HFF-Myc (cell line): ENCODE measurements at places on chromosomes 4 and X.

DNA sequence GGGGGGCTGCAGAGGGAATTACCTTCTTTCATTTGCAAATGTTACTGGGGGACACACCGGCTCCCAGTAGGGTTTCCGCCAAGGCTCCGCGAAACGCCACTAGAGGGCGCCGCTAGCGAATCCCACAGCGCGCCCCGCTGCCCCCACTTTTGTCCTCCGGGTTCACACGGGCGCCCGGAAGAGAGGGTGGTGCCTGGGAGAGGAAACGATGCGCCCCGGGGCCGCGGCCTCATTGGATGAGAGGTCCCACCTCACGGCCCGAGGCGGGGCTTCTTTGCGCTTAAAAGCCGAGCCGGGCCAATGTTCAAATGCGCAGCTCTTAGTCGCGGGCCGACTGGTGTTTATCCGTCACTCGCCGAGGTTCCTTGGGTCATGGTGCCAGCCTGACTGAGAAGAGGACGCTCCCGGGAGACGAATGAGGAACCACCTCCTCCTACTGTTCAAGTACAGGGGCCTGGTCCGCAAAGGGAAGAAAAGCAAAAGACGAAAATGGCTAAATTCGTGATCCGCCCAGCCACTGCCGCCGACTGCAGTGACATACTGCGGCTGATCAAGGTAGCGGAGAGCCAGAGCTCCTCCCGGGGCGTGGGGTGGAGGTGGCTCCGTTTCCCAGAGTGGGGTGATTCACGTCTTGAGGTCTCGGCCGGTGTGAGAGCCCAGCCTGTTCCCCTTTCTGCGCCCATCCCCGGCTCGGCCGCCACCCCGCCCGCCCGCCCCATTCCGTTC, at the start of gene SAT1:
TSS of gene SAT1 (plus strand) at position 311 of the 726 bp plus-strand sequence. CDS start at position 490, 179 bp downstream.
- peak; percentile 60 for DNase-seq

DNA sequence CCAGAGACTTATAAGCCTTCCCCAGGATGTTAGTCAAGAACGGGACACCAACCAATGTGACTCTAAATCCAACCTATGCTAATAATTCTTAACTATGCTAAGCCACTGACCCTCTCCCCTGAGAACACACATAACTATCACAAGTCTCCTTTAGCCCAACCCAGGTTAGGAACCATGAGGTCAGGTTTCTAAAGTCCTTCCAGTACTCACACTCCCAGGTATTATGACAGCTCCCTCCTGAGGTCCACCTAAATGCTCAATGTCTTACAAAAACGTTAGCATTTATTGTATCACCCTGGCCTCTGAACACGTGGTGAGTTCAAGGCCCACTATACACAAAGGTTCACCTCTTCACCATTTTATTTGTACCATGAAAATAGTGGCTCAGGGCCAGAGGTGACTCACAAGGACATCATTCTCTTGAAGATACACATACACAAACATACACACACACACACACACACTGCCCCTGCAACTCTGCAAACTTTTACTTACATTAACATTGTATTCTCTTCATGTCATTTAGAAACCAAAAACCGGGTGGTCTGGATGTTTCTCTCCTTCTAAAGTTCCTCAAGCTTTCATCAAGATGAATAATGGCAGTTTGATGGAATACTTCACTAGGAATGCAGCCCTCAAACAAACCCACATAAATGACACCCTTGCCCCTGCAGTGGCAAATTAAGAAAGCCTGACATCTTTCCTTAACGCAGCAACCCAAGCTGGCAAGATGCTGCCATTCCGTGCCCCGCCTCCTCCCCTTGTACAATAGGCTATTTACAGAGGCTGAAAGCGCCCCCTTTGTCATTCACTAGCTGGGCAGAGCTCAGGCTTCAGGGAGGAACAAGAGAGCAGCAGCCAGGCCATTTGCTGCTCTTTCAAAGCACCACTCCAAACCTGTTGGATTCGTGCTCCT, 17.7 kb downstream of the ACSL1 start:
- DNase-seq: peak; percentile 31

- no peak for DNase-seq
These were observed 5.2 kb upstream of the TCEANC start for GRCh38 chrX:13647709-13648212.

DNA sequence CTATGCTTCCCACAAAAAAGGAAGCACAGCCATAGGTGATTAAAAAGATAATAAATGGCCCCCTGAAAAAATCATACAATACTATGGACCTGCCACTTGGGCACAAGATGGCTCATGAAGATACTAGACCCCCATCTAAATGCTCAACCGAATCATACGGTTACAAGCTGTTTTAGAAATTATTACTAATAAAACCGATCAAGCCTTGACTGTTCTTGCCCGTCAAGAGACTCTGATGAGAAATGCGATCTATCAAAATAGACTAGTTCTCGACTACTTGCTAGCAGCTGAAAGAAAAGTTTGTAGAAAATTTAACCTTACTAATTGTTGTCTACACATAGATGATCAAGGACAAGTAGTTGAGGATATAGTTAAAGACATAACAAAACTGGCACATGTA, 40.1 kb upstream of the UGT2B7 start:
- no peak for DNase-seq

DNA sequence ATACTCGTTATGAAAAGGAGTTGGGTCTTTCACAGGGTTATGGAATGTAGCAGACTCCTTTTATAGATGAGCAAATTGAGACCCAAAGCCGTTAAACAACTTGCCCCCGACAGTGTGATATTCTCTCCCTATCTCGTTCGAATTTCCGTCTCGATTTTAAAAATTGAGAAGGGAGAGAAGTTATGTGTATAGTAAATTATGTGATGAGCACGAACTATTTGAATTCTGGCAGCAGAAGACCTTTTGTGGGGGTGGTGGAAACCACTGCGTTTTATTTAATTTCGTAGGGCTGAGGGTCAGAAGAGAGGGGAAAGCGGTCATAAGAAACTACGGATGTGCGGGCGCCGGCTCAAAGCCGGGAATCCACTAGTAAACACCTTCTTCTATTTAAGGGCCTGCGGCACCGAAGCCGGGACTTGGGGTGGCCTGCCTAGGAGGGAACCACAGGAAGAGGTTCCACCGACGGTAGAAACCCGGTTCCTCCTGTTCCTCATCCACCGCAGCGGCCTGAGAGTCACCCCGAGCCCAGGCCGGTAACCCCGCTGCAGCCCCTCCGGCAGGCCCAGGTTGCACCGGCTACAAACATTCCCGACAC, 1.5 kb upstream of the DDX3X start:
- no peak for DNase-seq

DNA sequence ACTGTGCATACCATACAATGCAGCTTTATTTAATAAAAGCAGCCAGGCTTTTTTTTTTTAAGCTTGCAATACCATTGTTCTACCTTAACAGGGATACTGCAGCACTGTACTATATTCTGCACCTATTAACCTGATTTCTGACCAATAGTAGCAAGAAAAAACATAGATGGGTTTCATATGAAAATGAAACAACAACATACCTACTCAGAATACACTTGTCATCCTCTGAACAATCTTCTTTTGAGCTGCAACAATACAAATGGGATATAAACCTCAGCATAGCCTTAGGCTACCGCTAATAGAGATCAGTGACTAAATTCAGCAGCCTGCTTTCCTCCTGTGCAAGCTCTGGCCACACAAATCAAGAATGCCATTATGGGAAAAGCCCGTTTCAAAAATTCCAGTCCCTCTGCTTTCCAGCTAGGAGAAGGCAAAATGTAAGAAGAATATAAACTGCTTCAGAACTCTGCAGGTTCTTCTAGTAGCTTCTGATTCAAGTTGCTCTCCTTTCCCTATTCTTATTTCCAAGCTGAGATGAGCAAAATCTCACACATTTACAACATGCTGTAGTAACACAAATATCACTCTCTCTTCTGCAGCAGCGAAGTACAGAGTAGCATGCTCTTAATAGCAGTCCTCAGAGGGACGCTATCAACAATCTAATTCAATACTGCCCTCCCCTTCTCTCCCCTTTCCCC, 143.4 kb downstream of the KLHL13 start:
- no peak for DNase-seq

DNA sequence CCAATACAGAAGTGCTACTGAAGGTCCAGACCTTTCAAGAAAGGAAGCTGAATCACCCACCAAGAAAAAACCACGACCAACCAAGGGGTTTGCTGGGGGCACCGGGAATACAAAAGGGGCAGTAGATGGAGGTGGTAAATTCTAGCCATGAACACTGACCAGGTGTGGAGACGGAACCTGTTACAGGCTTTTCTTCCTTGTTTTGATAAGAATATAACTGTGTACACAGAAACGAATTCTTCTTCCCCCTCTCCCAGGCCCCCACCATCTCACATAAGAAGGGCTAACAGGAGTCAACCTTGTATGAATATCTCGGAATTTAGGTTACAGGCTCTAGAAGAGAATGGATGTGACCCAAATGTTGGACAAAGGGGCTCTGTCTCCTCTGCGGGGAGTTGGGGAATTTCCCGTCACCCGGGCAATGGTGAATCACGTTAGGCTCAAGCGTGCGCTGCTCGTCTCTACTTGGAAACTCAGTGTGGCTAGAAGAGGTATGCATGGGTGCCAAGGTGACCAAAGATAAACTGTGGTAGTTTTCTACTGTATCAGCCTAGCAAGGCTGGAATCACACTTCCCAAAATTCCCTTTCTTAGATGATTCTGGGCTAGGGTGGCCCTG, 87.0 kb downstream of the AFAP1 start:
- DNase-seq: no peak

GRCh38 chr4:181619651-181620050, 623.6 kb upstream of the TENM3 start:
- no peak for DNase-seq

- no peak for DNase-seq
These were observed 104.0 kb upstream of the ARHGEF9 start for GRCh38 chrX:63889001-63889400.

GRCh38 chrX:68693481-68694434, 46.3 kb downstream of the STARD8 start:
- DNase-seq: no peak

DNA sequence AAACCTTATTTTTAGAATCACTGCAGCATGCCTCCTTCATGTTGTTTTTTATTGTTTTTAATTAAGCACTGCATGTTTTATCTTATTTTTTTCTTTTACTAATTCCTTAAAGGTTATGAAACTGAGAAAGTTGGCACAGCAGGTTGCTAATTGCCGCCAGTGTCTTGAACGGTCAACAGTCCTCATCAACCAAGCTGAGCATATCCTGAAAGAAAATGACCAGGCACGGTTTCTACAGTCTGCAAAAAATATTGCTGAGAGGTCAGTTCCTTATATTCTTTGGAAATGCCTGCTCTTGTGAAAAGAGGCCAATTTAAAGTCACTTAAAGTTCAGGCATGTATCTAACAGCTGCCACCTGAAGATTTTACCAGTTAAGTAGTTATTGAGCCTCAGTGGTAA, 76.8 kb downstream of the TEX13B start:
- DNase-seq: no peak

- no peak for DNase-seq
These were observed 687.0 kb downstream of the DMD start for GRCh38 chrX:32524385-32524784.

DNA sequence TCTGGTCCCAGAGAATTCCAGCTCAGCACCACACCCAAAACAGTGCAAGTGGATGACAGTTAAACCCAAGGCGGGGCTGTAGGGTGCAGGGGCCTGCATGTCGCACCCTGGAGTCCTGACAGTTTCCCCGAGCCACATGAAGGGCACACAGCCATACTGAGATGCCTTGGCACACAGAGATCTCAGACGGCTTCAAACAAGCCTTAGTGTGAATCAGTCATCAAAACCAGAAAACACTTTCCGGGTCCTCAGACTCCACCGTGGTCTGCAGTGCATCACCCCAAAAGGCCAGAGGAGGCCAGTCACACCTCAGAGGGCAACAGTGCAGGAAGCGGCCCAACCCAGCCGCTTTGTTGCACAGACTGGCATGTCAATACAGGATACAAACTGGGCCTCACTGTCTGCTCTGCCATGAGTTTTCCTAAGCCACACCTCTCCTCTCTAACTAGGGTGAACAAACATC, 64.6 kb upstream of the ENPP6 start:
- no peak for DNase-seq

- DNase-seq: no peak
These were observed 37.2 kb downstream of the GUCY1B1 start for GRCh38 chr4:155795991-155796390.

GRCh38 chr4:10897076-10897475, 212.5 kb upstream of the CLNK start:
- DNase-seq: no peak

GRCh38 chr4:1519787-1520661, 113.8 kb upstream of the NKX1-1 start:
- no peak for DNase-seq

DNA sequence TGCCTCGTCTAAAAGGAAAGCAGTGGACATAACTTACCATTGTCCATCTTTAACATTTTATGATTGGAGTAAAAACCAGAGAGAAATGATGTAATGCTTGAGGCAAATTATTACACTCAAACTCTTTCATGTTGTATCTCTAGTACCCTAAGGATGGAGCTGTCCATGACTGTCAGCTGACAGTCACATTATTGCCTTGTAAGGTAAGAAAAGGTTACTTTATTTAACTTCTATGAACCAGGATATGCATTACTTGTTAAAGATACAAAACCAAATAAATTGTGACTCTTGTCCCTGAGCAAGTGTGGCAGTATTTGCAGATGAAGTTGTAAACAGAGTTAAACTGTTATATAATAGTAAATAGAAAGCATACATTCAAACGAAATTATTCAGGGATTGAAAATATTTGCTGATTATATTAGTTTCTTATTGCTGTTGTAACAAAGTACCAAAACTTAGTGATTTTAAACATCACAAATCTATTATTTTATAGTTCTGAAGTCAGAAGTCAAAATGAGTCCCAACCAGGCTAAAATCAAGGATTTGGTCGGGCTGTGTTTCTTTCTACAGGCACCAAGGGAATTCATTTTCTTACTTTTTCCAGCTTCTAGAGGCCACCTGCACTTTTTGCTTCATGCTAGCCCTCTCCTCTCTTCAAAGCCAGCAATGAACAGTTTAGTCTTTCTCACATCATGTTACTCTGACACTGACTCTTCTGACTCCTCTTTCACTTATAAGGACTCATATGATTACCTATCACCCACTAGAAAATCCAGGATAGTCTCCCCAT, 113.8 kb downstream of the CEP44 start:
- no peak for DNase-seq

DNA sequence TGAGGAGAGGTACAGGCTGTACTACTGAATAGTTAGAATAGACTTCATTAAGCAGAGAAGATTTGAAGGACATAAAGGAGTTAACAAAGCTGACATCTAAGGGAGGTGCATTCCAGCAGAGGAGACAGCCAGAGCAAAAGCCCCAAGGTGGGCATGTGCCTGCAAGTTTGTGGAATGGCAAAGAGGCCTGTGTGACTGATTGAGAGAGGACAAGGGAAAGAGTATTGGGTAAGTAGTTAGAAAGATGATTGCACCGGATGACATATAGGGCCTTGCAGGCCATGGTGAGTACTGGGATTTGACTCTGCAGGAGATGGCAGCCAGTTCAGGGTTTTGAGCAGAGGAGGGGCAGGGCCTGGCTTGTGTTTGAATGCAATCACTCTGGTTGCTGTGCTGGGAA, 55.9 kb downstream of the FMR1NB start:
- no peak for DNase-seq

DNA sequence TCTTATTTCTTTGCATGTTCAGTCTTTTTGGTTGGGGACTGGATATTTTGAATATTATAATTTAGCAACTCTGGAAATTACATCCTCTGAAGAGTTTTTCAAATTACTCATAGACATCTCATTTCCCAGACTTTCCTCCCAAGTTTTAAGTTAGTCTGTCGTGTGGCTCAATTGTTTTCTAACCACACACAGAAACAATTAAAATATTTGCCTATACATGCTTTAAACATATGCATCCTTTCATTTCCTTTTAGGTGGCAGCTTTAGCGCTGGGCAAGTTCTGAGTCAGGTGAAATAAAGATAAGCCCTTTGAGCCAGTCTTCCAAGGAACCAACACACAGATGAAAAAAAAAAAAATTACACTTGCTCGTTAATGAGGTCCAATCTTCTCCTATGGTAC, 307.0 kb upstream of the SPOCK3 start:
- no peak for DNase-seq
